ENCODE measurements at places on chromosomes 3 and 15. TPM values are rescaled to one million over a fixed set of nuclear protein-coding genes. Genes with fewer than 3 reads are reported as not detected.

SLC6A20 gene
- total RNA-seq = 0.16 TPM

DNA sequence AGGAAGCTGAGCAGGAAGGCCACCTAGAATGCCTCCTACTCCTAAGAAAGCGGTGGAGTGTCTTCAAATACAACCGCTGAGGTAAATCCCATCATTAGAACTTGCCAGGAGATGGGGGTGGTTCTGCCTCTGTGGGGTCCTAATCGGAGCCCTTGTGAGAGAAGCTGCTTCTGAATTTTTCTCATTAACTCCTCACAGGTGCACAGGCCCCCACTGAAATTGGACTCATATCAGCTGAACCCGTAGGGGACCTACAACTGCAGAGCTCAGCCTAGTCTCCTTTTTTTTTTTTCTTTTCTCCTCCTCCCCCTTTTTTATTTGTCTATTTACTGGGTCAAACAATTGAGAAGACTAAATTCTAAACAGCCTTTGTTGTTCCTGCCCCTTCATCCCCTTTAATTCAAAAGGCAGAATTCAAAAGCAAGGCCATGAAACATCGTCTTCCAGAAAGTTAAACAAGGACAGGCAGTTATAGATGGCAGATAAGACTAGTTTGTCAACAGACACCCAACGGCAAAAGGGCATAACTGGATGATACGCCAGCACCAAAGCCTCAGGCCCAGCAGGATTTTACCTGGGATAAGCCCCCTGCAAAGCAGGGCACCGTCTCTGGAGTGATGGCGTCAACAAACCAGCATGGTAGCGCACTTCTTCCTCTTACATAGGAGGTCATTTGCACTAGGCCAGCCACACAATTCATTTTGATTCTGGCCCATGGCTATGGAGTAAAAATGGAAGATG, 213.7 kb upstream of the HES1 start:
- no peak for DNase-seq

GRCh38 chr15:63018639-63019038, 23.9 kb upstream of the TPM1 start:
- DNase-seq = no peak

DNA sequence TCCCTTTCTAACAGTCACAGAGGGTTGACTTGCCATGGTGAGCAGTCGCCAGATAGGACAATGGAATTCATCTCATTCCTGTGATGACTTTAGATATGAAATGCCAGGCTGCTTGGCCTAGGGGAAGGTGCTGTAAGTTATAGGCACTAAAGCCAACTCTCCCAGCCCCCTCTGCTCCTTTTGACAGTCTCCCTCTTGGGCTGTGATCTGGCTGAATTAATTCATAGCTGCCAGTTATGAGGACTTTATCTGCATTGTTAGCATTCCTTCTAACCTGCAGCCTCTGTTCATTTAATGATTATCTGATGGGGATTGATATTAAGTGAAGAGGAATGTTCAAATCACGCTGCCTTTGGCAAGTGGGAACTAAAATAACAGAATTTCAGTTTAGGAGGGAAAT, 427.1 kb upstream of the RASGRP1 start:
- DNase-seq = no peak

- no peak for DNase-seq
These were observed 30.8 kb downstream of the B3GNT5 start for GRCh38 chr3:183283886-183284285.

- DNase-seq = no peak
These were observed 83.1 kb downstream of the CACNA1D start for GRCh38 chr3:53577506-53577905.

DNA sequence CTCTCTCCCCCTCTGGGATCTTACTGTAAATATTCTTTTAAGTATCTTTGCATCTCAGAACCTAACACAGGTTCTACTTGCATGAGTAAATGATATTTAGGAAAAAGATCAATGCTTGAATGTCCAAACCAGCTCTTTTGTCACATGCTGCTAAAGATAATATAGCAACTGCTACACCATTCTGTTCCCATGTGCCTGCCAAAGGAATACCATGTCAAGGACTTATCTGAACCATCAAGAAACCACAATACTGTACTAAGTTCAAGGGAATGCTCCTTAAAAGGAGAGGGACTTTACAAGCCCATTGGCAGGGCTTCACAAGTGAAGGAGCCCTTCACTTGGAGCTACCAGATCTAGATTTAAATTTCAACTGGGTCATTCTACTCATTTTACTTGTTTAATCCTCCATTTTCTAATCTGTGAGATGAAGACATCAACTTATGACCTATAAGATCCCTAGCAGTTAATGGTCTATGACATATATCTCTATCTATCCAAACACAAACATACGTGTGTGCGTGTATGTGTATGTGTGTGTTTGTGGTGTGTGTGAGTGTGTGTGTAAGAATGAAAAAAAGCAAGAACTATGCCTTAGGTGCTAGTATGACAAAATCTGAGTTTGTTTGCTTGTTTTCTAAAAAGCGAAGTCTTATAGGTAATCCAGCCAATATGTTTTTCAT, 13.0 kb upstream of the SEC62 start:
- DNase-seq = no peak

DNA sequence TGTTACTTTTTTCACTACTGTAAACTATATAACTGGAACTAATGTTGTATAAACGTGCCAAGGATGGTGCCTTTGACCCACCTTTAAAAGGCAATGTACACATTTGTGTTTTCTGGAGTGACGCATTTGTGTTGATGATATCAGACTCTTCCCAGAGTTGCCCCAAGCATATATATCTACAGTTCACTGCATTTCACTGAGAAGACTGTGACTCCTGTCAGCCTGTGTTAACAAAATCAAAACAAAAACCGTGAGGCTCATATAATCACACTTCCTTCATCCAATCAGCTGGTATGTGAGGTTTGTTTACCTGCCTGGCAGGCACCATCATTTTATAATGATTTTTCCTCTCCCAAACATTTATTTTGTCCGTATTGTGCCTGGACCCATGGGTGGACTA, 117.6 kb upstream of the ROBO1 start:
- no peak for DNase-seq

ST3GAL6 gene
- total RNA-seq = 9.4 TPM

C3orf85 gene
- not detected for total RNA-seq

NAALADL2 gene
- total RNA-seq = 12.5 TPM

DNA sequence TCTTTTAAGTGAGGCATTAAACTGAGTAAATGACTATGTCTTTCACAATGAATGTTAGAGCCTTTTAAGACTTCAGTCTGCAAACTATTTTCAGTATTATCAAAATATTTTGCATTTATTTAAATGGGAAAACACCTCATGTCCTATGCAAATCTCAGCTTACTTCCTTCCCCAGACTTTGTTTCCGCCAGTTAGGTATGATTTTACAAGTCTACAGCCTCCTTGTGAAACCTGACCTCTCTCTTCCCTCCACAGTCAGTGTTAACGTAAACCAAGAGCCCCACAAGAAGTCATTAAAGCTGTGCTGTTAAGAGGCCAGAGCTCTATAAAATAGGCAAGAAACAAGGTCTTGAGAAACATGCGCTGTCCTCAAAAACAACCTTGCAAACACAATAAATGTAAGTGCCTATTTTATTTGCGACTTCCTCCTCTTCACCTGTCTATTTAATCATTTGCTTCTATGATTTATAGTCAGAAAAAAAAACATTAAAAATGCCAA, 48.3 kb downstream of the PRTG start:
- DNase-seq = no peak

- DNase-seq = no peak
These were observed 124.0 kb downstream of the RAP2B start for GRCh38 chr3:153285982-153286381.

ETV5 gene
- 25.0 TPM for total RNA-seq

DNA sequence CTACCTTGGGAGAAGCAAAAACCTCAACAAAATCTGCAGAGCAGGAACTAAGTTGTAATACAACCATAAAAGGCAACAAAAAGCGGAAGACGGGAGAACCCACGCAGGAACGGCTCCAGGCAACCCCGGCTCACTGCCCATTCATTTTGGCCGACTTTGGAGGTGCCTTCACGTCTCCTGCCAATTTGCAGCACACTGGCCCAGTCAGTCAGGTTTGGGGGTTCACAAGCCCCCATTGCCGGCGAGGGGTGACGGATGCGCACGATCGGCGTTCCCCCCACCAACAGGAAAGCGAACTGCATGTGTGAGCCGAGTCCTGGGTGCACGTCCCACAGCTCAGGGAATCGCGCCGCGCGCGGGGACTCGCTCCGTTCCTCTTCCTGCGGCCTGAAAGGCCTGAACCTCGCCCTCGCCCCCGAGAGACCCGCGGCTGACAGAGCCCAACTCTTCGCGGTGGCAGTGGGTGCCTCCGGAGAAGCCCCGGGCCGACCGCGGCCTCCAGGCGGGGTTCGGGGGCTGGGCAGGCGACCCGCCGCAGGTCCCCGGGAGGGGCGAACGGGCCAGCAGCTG, 463 bp downstream of the TERC start:
- peak; percentile 93 for DNase-seq

GRCh38 chr3:81764665-81765064, 3.2 kb upstream of the GBE1 start:
- no peak for DNase-seq

DNA sequence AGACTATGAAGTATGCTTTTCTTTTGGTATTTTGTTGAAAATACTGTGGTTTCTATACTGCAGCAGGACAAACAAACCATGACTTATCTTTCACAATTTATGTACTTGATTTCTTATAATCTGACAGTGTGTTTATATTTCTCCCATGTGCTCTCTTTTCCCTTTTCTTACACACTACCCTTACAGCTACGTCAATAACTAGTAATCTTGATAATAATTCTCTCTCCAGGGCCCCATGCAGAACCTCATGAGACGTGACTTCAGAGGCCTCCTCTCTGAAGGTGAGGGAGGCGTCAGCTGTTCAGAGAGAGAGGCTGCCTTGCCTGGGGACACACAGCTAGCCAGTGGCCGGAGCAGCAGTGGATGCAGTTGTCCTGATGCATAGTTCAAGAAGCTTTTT, 35.9 kb downstream of the KY start:
- DNase-seq = no peak

DNA sequence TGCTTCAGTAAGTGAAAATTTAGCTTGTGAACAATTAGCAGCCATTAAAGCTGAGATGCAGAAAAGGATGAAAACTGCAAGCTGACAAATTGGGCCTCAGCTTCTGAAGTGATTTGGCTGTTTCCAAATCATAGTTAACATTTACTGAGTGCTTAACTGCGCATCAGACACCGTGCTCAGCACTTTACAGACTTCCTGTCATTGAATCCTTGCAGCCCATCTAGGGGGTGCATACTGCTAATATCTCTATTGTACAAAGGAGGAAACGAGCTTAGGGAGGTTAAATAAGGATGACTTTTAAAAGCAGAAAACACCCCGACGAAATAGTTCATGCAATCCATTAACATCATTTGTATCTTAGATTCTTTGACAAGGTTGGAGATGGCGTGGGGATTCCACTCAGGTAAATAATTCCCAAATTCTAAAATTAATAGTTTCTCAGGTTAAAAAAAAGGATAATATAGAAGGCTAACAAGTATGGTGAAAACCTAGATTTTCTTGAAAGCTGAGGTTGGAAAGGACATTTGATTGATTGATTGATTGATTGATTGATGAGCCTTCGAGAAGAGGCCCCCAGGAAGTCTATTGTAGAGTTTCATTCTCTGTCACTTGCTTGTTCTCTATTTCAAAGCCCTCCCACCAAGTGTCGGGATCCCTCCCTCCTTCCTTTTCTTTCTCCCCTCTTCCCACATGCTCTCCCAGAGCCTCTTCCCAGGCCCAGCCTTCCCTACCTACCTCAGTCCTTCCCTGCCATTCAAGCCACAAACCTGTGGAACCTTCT, 23.5 kb upstream of the EPHB3 start:
- no peak for DNase-seq

DNA sequence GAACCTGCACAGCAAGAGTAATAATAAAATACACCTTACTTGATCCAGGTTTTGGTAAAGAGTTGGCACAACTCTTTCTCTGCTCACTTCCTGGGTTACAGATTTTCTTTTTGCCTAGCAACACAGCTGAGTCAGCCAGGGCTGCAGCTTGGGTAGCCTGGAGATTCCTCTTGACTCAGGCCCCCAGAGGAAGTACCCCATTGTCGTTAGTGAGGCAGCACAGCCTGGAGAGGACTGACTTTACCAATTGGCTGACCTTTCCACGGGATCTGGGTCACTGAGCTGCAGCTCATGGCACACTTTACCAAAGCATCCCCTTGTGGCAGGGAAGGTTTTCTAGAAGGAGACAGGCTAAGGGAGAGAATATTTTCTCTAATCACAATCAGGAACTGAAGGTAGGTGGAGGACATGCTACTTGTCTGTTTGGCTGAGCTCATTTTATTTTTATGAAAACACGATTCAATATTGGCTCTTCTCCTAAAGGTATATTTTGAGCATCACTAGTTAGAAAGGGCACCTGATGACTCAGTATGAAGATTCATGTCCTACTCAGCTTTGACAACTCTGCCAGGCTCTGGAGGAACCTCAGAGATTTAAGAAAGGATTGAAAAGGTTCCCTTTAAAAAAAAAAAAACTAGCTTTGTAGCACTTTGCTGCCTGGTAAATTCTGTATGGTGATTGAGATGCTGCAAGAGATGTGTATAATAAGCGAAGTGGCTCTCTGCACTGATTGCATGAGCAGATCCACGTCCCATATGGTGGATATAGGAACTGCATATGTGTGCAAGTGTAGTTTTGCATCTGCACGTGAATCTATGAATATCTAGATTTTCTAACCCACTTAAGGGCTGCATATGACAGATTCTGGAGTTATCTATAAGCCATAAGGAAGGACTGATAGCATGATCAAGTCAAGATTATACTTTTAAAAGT, 124.8 kb downstream of the CHDH start:
- DNase-seq = no peak

CPB1 gene
- total RNA-seq = 5.6 TPM

GRCh38 chr3:14230729-14231128, 52.1 kb downstream of the LSM3 start:
- no peak for DNase-seq

DNA sequence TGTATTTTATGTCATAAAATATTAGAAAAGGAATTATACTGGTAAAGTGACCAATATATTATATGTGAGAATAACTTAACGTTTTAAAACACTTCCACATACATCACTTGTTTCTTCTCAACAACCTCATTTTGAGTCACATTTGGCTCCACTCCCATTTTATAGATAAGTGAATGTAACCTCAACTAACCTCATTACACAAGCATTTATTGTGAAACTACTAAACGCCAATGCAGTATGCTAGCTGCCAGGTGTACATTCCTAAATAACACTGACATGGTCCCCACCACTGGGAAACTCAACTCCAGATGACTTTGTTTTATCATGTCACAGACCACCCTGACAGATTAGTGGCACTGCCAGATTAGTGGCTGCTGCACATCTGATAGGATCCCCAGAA, 249.7 kb upstream of the CNTN4 start:
- DNase-seq = no peak

MINAR1 gene
- total RNA-seq = 0.45 TPM

- DNase-seq = no peak
These were observed 28.5 kb downstream of the LRRC28 start for GRCh38 chr15:99279827-99280226.

GRCh38 chr3:99923873-99924272, 106.2 kb downstream of the CMSS1 start:
- no peak for DNase-seq

GRCh38 chr3:57446318-57446841, 97.8 kb downstream of the DNAH12 start:
- no peak for DNase-seq

GRCh38 chr15:75651810-75652543, 4.3 kb downstream of the SNX33 start:
- no peak for DNase-seq

NEK10 gene
- total RNA-seq = 0.87 TPM

TERC gene
- 9.8 TPM for total RNA-seq

All from mesenteric fat pad (tissue), 1 donor.